H9 (cell line): ENCODE measurements at places on chromosomes 5 and 9. TPM values are rescaled to one million over a fixed set of nuclear protein-coding genes. Genes with fewer than 3 reads are reported as not detected.
A peak's percentile ranks its signal among the peaks of the same experiment; 100 is the strongest.

GRCh38 chr9:115629879-115630840 lies 512.2 kb upstream of the TNC start:
- H3K4me1 ChIP-seq, result 0 out of 2 replicates have a peak, but pooled peaks cover 2% of the 10 kb centered on the region
- no peak overlapping the region for H3K4me3 ChIP-seq
- H3K27ac ChIP-seq, result no peak overlapping the region
- H3K27me3 ChIP-seq, result no peaks in the 10 kb centered on the region

DNA sequence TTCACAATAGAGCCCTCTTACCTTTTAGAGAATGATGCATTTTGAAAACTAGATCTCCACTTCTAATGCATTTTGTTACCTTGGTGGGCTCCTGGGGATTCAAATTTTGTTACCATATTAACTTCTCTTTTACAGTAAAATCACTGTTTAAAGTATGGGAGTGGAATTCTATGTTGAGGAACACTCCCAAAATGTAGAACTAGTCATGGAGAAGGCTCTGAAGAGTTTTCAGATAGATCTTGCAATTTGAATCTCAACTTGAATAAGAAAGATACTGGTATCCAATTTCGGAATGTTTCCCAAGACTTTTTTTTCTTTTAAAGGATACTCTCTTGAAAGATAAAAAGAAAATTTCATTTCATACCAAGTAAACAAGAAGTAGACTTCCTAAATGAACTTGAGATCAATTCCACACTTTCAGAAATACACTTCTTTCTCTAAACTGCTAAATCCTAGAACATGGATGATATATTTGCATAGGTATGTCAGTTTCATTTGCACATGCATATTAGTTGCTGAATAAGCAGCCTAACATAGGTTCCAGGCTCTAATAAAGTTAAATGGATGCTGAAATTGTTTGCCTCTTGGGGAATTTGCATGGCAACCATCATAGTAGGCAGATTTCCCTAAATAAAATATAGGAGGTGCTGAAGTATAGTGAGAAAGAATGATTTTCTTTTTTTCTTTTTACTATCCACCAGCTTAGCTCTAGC lies 205.4 kb downstream of the ADAMTS6 start:
- no peak overlapping the region for H3K27ac ChIP-seq
- no peak for DNase-seq
- H3K4me1 ChIP-seq, result no peaks in the 10 kb centered on the region
- no peaks in the 10 kb centered on the region for H3K27me3 ChIP-seq
- peaks cover 3% of the 10 kb centered on the region; the same call in 1 of the 2 replicates for H3K36me3 ChIP-seq

GRCh38 chr5:156121234-156121633 lies 205.7 kb upstream of the SGCD start:
- 0 out of 2 replicates have a peak, but pooled peaks cover 3% of the 10 kb centered on the region for H3K4me1 ChIP-seq
- DNase-seq, result no peak
- H3K27me3 ChIP-seq, result no peaks in the 10 kb centered on the region
- no peak overlapping the region for H3K4me3 ChIP-seq
- H3K27ac ChIP-seq, result no peak overlapping the region

DNA sequence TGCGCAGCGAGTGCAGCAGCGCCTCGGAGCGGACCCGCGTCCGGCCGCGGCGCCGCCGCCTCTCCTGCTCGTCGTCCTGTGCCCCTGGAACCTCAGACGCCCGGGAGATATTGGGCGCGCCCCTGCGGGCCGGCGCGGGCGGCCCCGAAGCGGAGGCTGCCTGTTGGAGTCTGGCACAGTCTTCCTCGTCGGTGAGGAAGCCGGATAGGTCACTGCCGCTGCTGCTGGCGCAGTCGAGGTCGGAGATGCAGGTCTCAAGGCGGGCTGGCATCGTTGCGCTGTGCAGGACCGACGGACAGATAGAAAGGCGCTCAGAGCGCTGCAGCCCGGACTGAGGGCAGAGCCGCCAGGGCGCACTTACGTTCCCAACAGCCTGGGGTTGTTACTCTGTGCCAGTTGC lies 344 bp downstream of the NEUROG1 start:
- H3K4me1 ChIP-seq, result peaks cover 2% of the 10 kb centered on the region; the same call in 1 of the 2 replicates
- DNase-seq, result peak; percentile 65
- peak overlapping the region; percentile 61 for H3K4me3 ChIP-seq
- H3K27ac ChIP-seq, result no peak overlapping the region
- H3K36me3 ChIP-seq, result no peaks in the 10 kb centered on the region; the same call in none of the 2 replicates

FBN2 gene
- total RNA-seq, result 8.1 and 8.3 TPM in 2 replicates

GRCh38 chr9:4301971-4302427 lies 2.1 kb upstream of the GLIS3 start:
- H3K27me3 ChIP-seq, result peaks cover 16% of the 10 kb centered on the region; the same call in 1 of the 2 replicates
- no peak overlapping the region for H3K27ac ChIP-seq
- no peaks in the 10 kb centered on the region for H3K4me1 ChIP-seq
- H3K36me3 ChIP-seq, result no peaks in the 10 kb centered on the region
- no peak overlapping the region for H3K4me3 ChIP-seq

GRCh38 chr5:57509501-57510260 lies 27.1 kb upstream of the ACTBL2 start:
- H3K27me3 ChIP-seq, result no peaks in the 10 kb centered on the region; the same call in 1 of the 2 replicates
- no peak overlapping the region for H3K4me3 ChIP-seq
- H3K27ac ChIP-seq, result no peak overlapping the region
- no peak for DNase-seq
- no peaks in the 10 kb centered on the region for H3K4me1 ChIP-seq

DNA sequence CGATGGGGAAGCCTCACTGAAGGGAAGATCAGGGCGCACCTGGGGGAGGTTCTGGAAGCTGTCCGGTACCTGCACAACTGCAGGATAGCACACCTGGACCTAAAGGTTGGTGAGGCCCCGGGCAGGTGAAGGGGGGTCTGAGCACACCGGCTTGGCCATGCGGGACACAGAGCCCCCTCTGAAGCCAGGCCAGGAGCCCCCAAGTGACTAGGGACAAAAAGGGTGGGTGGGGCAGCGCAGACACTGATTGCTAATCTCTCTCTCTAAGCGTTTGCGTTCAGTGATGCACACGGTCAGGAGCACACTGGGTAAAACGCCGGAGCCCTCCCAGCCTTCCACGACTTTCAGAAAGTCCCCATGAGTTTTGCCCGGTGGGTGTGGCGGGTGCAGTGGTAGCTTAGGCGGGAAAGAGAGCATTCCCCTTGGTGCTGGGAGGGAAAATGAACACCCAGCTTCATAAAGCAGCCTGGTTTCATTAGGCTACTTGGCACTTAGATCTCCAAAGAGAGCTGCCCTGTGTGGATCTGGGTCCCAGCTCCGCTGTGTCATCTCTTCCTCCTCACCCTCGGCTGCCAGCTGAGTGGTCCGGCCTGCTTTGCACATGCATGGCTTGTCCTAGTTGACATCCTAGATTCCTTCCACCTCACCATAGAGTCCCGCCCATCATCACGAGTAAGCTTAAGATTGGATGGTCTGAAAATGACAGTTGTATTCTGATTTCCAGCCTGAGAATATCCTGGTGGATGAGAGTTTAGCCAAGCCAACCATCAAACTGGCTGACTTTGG lies 74.2 kb upstream of the OTULINL start:
- H3K4me1 ChIP-seq, result no peaks in the 10 kb centered on the region
- H3K4me3 ChIP-seq, result no peak overlapping the region
- no peak overlapping the region for H3K27ac ChIP-seq
- peaks cover 13% of the 10 kb centered on the region; the same call in 2 of the 3 replicates for H3K36me3 ChIP-seq
- H3K27me3 ChIP-seq, result no peaks in the 10 kb centered on the region

GRCh38 chr5:143195491-143195890 lies 208.0 kb downstream of the NR3C1 start:
- H3K4me1 ChIP-seq, result no peaks in the 10 kb centered on the region
- no peak for DNase-seq
- no peak overlapping the region for H3K27ac ChIP-seq
- no peak overlapping the region for H3K4me3 ChIP-seq

GRCh38 chr5:181050016-181050415 lies 9.9 kb downstream of the BTNL9 start:
- H3K4me1 ChIP-seq, result no peaks in the 10 kb centered on the region
- H3K27me3 ChIP-seq, result peaks cover 32% of the 10 kb centered on the region; the same call in 1 of the 2 replicates
- no peak overlapping the region for H3K27ac ChIP-seq
- no peaks in the 10 kb centered on the region for H3K36me3 ChIP-seq
- no peak for DNase-seq
- H3K4me3 ChIP-seq, result no peak overlapping the region

DNA sequence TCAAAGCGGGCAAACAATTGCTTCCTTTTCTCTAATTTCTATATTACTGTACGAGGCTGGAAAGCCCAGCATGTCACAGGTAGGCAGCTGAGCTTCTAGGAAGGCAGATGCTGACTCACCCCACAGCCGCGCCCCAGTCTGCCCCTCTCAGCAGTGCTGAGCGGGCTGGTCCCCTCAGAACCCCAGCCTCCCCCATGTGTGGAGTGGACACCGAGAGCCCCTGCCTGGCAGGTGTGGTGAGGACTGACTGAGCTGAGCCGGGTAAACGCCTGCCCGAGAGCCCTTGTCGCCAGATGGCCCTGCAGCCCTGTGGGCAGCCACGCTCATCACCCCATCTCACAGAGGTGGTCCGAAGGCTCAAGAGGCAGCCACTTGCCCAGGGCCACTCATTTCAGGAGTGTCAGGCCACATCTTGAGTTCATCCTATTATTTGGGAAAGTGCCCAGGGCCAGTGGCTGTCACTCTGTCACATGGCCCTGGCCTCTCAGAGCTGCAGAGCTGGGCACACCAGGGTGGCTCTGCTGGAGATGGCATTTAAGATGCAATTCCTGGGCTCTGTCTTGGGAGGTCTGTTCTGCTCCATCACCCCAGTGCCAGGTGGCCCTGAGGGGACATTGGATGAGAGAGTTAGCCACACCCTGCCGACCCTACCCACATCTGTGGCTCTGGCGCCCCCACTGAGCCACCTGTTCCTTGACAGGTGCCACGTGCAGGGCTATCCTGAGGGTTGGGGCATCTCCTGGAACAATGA lies 12.4 kb downstream of the CARD19 start:
- no peaks in the 10 kb centered on the region; the same call in 2 of the 3 replicates for H3K36me3 ChIP-seq
- H3K27me3 ChIP-seq, result no peaks in the 10 kb centered on the region
- H3K4me3 ChIP-seq, result no peak overlapping the region
- H3K27ac ChIP-seq, result no peak overlapping the region
- H3K4me1 ChIP-seq, result no peaks in the 10 kb centered on the region

PITX1 gene
- total RNA-seq, result not detected in 2 replicates

CCDC152 gene
- 0.13 and 0.48 TPM in 2 replicates for total RNA-seq

DNA sequence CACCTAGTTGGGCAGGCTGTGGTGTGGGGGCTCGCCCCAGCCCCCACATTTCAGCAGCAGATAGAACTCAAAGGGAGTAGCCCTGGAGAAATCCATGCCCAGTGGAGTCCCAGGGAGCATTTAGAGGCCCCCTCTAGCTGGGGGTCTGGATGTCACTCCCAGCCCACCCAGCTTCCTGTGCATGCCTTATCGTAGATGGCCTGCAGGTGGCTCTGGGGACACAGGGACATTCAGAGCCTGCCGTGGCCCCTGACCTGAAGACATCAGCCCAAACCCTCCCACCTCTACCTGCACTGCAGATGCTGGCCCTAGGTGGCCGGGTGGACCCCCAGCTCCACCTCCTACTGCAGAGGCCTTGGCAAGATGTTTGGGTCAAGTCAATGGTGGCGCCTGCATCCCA lies 49.0 kb upstream of the LMX1B start:
- no peak overlapping the region for H3K4me3 ChIP-seq
- no peaks in the 10 kb centered on the region for H3K36me3 ChIP-seq
- DNase-seq, result peak; percentile 70

DNA sequence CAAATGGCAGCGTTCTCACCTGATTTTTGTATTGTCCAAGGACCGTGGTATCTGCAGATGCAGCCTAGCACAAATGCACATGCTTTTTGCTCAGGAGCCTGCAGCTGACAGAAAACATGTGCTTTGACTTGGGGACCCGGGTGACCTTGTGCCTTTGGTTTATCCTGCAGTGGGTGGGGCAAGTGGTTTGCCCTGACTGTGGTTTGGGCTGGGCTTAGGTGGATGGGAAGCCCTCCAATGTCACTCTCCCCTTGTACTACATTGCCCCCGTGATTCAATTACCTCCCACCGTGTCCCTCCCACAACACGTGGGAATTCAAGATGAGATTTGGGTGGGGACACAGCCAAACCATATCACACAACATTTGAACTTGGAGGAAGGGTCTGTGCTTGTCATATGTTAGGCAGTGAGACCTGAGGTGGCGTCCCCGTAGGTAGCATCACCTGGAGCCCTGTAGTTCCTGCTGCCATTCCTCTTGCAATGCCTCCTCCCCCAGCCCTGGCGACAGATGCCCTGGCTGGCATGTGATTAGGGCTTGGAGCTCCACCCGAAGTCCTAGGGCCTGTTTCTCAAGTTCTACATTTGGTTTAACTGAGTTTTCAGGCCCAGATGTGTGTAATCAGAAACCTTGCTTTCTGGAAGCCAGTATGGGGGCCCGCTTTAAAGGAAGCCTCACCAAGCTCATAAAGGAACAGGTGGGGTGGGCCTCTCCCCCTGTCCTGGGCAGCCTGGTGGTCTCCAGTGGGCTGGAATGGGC lies 2.1 kb downstream of the ANKRD33B start:
- peaks cover 25% of the 10 kb centered on the region for H3K27me3 ChIP-seq
- H3K4me3 ChIP-seq, result peak overlapping the region; percentile 91
- no peak for DNase-seq
- H3K4me1 ChIP-seq, result peaks cover 3% of the 10 kb centered on the region; the same call in 1 of the 2 replicates
- no peaks in the 10 kb centered on the region for H3K36me3 ChIP-seq

DNA sequence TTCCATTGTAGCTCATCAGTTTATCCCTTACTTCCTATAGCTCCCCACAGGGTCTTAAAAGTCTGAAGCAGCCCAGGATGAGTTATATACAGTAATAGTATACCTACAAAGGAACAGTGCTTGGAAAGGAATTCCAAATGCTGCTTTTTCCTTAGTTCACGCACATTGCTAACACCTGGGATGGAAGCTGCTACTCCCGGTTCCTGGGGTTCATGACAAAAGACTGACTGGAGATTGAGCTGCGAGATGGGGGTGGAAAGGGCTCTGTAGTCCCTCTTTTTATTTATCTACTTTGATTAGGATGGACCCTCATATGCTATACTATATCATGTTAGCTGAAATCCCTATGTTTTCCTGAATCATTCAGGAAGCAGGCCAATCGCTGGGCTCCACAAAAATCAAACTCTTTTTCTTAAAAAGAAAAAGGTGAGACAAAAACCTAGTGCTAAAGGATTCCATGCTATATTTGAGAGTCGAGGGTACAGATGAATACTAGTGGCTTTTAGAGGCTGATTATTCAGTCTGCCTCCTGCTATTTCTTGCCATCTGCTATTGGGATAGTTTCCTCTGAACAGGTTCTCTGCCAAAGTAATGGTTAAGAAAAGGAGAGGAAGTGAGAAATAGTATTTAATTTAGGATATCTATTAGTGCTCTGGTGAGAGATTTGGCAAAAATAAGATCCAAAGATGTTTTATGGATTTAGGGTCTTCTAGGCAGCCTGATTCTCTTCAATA lies 81.2 kb downstream of the MRPS27 start:
- H3K4me3 ChIP-seq, result no peak overlapping the region
- peak; percentile 50 for DNase-seq
- no peaks in the 10 kb centered on the region for H3K27me3 ChIP-seq
- peaks cover 16% of the 10 kb centered on the region; the same call in 1 of the 2 replicates for H3K4me1 ChIP-seq
- H3K27ac ChIP-seq, result peak overlapping the region; percentile 86

GRCh38 chr5:83370957-83371356 lies 100.6 kb upstream of the VCAN start:
- DNase-seq, result no peak
- no peak overlapping the region for H3K4me3 ChIP-seq
- no peak overlapping the region for H3K27ac ChIP-seq
- H3K27me3 ChIP-seq, result no peaks in the 10 kb centered on the region
